ENCODE measurements at places on chromosomes 2 and 18.

DNA sequence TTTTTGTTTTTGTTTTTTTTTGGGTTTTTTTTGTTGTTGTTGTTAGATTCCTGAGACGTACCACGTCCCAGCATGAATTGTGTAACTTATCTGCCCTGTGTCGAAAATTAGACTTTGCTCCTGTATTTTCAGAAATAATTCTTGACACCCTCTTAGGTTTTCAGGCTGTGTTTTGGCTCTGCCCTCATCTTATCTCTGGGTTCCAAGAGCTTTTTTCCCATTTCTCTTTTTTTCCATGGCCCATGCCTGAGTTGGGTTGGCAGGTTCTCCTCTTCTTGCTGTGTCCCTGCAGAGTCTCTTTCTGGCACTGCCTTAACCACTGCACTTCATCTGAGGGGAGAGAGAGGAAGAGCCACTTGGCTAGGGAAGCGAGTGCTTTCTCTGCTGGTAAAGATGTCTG, 42.4 kb downstream of the CTIF start:
- no peak for DNase-seq

DNA sequence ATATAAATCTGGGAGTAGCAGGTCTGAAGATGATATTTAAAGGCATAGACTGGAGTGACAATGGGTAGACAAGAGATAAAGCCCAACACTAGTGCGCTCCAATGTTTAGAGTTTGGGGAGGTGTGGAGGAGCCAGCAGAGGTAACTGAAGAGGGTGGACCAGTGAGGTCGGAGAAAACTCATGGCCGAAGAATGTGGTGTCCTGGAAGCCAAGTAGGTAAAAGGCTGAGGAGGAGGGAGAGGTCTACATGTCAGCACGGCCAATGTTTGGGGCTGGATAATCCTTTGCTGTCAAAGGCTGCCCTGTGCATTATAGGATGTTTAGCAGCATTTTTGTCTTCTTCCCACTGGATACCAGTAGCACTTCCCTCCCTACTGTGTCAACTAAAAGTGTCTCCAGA, 78.8 kb upstream of the KCNE4 start:
- no peak for DNase-seq

DNA sequence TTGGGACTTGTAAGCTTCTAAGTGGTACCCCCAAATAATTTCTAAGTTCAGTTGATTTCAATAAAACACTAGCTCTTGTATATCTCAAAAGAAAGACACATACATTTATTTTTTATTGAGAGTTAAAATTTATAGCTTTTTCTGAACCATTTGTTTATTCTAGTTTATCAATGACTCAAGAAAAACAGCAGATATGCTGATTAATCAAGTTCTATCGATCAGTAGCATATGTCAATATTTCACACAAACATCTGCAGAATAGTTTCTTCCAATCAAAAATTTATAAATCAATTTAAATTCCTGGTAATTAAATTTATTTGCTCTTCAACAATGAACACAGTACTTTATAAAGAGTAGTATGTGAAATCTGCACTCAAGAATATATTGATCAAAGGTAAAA, 5.3 kb downstream of the FIGN start:
- no peak for DNase-seq

DNA sequence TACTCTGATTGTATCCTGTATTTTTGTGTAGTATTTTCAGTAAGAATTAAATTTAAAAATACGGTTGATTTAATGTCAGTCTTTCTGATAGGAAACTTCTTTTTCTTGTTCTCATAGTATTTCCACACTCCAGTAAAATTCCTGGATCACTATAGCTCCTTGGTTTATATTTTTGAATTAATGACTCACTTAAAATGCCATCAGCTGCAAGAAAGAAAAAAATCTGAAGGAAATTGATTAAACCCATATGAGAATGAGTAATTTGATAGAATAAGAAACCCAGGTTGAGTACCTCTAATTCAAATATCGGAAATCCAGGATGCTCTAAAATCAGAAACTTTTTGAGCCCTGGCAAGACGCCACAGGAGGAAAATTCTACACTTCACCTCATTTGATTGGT, 186.8 kb upstream of the RND3 start:
- DNase-seq: no peak

- no peak for DNase-seq
Observed at GRCh38 chr2:132719480-132719879, 49.5 kb upstream of the LYPD1 start.

GRCh38 chr2:230873661-230874401, 9.1 kb downstream of the ITM2C start:
- DNase-seq: peak; percentile 68

- DNase-seq: no peak
Observed at GRCh38 chr2:55137024-55137958, 87.0 kb upstream of the RTN4 start.

- DNase-seq: no peak
Observed at GRCh38 chr2:60661073-60661738, 94.9 kb upstream of the PAPOLG start.

DNA sequence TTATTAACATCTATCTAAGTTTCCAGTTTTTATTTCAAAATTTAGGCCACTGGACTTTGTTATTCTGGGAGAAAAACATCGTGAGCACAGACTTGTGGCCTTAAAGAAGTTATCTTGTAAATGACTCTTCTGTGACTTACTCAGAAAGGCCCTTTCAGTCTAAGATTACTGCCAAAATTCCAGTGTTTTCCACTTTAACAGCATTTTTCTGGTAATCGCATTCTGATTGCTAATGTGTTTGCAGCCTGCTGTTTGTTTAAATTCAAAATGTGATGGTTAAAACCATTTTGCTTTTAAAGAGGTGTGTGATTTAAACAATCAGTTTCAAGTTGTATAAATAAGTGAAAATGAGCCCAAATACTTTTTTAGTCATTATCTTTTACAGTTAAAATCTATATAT, 136.7 kb upstream of the DAPL1 start:
- no peak for DNase-seq

DNA sequence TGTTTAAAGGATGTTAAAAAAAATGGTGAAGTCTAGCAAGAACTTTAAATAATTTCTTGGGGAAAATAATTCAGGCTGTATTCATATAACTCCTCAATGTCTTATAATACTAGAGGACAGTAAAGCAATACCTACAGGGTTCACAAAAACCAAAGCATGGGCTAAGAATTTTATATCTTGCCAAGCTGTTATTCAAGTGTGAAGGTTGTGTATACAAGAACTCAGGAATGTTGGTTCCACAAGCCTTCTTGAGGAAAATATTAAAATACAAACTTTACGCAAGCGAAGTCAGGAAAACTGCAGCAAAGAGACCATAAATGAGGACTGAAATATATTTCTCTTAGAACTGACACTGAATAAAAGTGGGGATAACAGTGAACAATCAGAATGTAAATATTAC, 76.1 kb upstream of the DNAJC10 start:
- DNase-seq: no peak

DNA sequence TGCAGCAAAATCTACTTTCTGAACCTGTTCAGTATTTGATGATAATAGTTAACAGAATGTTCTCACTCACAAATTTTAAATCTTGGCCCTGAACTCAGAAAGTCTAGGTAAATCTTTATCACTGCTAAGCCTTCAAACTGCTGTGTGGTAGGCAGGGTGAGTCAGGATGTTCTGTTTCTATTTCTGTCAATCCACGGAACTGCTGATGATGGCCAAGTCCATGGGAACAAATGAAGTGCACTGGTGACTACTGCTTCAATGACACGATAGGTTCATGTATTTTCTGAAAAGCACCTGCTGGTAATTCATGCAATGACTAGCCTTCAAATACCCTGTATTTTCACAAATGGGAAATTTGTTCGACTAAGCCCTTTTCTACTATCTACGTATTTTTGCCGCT, 14.2 kb downstream of the NIFK start:
- no peak for DNase-seq

DNA sequence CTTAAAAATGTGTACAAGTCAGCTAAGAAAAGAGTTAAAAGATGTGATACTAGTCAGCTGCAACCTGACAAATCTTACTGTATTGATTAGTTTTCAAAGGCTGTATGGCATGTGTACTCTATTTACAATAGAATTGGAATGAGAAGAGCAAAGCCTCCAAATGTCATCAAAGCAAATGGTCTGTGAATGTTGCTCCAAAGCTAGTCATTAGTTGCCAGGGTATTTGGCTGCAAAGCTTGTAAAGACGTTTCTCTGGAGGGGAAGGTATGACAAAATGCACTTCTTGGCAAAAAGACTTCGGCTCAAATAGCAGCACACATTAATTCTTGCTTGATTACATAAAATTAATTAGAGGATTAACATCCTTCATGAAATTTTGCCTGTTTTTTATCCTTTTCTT, 59.3 kb downstream of the ETAA1 start:
- no peak for DNase-seq

Data from MM.1S (cell line).